ENCODE measurements at places on chromosomes 3 and 15. TPM values are rescaled to one million over a fixed set of nuclear protein-coding genes. Genes with fewer than 3 reads are reported as not detected.

Gene CYP1A2
- not detected for total RNA-seq

Gene SLC28A2
- not detected for total RNA-seq

- DNase-seq: no peak
Measured at GRCh38 chr3:46954178-46954577, 22.4 kb downstream of the CCDC12 start.

- DNase-seq: no peak
Measured at GRCh38 chr3:197500812-197501211, 55.0 kb downstream of the BDH1 start.

- DNase-seq: no peak
Measured at GRCh38 chr3:191026746-191027145, 164.3 kb upstream of the GMNC start.

DNA sequence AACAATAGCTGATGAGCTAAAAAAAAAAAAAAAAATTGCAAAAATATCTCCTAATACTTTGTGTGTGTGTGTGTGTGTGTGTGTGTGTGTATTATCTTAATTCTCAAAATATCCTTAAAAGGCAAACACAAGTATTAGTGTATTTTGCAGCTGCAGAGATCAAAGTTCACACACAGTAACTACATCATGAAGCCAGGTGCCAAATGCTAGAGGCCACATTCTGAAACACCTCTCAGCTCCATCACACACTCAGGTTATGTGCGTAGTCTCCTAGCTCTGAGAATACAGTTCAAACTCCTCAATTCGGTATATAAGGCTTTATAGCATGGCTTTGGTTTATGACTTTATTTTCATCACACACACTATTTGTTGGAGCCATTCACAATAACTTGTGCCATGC, 33.5 kb upstream of the PPARG start:
- no peak for DNase-seq

DNA sequence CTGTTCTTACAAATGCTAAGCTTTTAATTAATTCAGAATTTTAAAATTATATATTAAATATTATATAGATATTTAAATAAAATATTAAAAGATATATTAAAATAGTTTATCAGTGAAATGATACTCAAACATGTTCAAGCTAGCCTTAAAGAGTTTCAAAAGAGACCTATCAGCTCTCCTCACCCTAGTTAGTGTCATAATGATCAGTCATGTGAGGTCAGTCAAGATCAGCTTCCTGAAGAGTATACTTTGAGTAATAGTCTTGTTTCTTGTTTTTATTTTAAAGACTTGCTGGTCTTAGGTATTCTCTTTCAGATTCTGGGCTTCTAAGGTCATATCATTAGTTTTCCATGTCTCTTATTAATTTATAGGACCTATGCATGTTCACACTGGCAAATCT, 14.5 kb downstream of the EXOG start:
- DNase-seq: no peak

Data from cerebellum (tissue), 4 donors.